Neural progenitor cell (in vitro differentiated cells): ENCODE measurements at places on chromosomes 5 and 9.
A peak's percentile ranks its signal among the peaks of the same experiment; 100 is the strongest.

GRCh38 chr5:35182910-35183535 is 47.3 kb downstream of the PRLR start:
- peak; percentile 64 for DNase-seq

DNA sequence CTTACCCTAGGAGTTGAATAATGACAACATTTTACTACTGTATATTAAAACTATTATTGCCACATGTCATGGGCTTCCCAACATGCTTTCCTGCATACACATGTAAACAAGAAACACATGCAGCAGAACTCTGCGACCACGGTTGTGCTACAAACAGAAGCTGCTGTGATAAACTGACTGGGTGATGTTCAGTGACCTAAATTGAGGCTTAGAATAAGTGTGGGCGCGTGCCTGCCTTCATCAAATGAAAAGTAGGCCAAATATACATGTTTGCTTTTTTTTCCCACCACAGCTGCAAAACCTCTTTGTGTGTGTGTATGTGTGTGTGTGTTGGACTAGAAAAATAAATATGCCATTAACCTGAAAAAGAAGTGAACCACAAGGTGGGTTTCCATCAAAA is 1202.1 kb downstream of the PTPRD start:
- DNase-seq = no peak

DNA sequence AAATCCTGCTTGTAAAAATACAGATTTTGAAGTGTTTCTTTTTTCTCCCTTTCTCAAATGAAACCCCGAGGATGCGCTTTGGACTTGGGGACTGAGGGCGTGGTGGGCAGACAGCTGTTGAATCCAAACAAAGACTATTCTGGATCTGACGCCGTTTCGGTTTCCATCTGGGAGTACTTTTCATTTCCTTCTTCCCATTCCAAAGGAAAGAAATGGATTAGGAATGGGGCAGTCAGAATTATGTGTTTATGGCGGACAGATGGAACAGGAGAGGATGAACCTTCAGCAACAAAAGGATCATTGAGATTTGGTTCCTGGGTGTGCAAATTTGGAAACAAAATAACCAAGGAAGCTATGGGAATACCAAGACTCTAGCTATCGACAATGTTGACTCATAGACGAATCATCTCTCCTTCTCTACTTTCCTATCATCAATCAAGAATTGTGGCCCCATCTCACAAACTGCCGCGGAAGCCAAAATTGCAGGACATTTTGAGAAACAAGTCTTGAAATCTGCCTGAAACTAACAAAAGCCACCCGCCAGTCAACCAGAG is 300.6 kb downstream of the PARP8 start:
- peak; percentile 32 for DNase-seq

GRCh38 chr9:72856972-72857623 is 95.8 kb downstream of the ALDH1A1 start:
- peak; percentile 46 for DNase-seq

DNA sequence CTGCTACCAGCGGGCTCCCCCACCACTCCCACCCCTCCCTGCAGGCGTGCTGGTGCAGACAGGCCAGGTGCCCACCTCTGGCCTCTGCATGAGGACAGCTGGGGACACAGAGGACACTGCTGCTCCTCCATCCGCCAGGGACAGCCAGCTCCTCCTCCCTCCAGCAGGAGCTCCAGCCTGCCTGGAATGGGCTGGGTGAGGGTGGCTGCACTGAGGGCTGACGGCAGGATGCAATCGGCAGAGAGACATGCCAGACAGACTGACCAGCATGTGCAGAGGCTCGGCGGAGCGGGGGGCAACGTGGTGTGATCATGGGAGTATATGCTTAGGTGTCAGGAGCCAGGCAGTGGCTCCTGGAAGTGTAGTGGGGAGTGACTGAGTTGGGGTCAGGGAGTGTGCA is 68.4 kb downstream of the RASGEF1C start:
- DNase-seq = no peak

DNA sequence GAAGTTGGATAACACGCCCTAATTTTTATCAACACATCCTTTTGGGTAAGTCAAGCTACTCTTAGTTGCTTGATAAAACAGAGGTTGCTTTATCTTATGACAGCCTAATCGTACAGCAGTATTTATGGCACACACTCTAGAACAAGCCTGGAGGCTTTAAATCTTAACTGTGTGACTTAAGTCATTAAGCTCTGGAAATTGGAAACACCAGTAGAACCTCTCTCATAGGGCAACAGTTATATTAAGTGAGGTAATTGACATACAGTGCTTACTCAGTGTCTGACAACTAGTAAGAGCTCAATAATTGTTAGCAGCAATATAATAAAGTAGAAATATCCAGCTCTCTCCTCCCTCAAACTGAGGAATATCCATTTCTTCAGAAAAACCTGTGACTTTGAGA is 808.9 kb upstream of the WWC1 start:
- DNase-seq = no peak

- no peak for DNase-seq
These were observed 708.8 kb downstream of the MTRR start for GRCh38 chr5:8577792-8578191.

- DNase-seq = no peak
These were observed 102.0 kb downstream of the PHF2 start for GRCh38 chr9:93678199-93679019.

DNA sequence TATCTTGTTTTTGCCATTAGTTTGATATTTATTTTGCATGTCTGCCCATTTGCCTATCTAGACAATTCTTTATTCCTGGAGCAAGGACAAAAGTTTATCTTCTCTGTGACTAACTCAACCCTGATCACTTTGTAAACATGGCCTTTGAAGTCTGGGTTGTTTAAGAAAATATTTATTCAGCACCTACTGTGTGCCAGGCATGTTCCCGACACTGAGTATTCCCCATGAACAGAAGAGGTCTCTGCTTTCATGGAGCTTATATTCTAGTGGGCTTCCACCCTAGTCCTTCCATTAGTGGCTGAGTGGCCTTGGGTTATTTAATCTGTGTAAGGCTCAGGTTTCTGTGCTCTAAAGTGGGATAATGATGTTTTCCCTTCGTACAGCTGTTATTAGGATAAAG is 49.7 kb downstream of the SEMA6A start:
- no peak for DNase-seq

DNA sequence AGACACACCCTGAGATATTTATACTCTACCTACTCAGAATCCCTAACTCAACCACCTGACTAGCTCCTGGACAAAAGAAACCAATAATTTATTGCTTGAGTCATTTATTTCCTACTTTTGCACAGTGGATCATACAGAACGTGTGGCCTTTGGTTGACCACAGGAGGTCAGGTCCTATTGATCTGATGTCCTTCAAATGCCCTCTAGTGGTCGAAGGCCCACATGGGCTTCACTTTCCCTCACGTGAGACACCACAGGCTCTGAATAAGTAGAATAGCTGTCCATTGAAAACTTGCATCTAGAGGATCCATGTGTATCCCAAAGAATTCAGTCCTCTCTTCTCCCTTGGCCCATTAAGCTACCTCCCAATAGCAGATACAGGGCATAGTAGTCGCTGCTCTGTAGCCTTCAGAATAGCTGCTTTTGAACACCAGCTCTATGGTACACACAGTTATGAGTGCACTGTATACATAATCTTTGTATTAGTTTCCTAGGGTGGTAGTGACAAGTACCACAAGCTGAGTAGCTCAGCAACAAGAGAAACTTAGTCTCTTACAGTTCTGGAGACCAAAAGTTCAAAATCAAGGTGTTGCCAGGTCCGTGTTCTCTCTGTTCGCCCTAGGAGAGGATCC is 177.6 kb upstream of the SMARCA2 start:
- peak; percentile 81 for DNase-seq

- no peak for DNase-seq
These were observed 207.1 kb downstream of the SGCD start for GRCh38 chr5:156534085-156534484.
